ENCODE measurements at places on chromosomes 12 and 14.
A peak's percentile ranks its signal among the peaks of the same experiment; 100 is the strongest.

GRCh38 chr12:20815574-20815973 lies 5.1 kb downstream of the SLCO1B3 start:
- no peak for DNase-seq

GRCh38 chr12:28033538-28033915 lies 61.0 kb upstream of the PTHLH start:
- peak; percentile 46 for DNase-seq

GRCh38 chr12:108000111-108000510 lies 129.0 kb upstream of the WSCD2 start:
- DNase-seq: no peak

DNA sequence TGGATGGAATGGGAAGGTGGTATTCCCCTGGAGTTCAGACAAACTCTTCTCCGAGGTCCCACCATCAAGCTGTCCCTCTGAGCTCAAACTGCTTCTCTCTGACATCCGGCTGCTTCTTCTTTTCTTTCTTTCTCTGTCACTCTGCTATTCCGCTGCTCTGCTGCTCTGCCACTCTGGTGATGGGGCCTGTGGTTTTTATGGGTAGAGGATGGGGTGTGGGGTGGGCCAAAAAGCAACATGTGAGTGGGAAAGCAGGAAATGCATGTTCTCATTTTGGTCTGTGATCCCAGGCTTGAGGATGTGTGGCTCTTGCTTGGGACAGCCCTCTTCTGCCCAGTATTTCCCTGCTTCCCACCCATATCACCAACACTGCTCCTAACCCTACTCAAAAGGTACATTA lies 30.6 kb downstream of the CLECL1 start:
- no peak for DNase-seq

DNA sequence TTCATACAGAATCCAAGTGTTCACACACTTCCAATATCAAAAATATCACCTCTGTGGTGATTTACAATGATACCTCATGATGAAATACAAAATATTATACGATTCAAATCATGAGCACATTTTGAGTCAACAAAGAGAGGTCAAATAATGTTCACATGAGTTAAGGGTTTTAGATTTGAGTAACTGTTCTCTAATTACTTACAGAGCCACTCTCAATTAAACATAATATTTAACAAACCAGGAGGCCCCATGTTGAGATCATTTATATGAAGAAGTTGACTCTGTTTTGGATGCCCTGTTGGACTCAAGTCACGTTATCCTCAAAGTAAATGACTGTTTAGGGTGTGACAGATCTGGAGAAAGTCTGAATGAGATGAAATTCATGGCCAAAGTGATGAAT lies 53.5 kb downstream of the NUAK1 start:
- no peak for DNase-seq

GRCh38 chr12:1747609-1748008 lies 56.7 kb downstream of the ADIPOR2 start:
- DNase-seq: no peak
